NCI-H187 treated with DMSO at 0.1 percent for 48 hours (cell line): ENCODE measurements at places on chromosomes 3 and 15.

DNA sequence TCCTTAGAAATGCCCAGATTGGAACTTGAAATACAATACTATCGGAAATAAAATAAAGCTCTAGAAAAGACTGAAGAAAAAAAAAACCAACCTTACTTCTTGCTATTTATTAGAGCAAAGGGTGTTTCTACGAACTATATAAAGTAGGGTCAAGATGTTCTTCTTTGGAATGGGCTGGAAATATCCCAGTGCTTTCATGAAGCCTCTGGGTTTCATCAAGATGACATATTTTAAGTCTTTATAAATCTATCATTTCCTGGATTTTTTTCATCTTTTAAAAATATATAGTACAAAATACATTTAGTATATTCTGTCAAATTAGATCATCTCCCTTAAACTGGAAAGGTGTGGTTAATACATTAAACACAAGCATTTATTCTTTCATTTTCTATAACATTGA is 978.8 kb downstream of the NAALADL2 start:
- DNase-seq: no peak

GRCh38 chr3:150790629-150791028 is 27.7 kb upstream of the SIAH2 start:
- no peak for DNase-seq

GRCh38 chr3:18998069-18998468 is 150.2 kb upstream of the KCNH8 start:
- DNase-seq: no peak

GRCh38 chr3:119976214-119976613 is 118.0 kb downstream of the GSK3B start:
- DNase-seq: no peak

GRCh38 chr3:58237941-58238681 is 519 bp downstream of the ABHD6 start:
- no peak for DNase-seq

- DNase-seq: no peak
Observed at GRCh38 chr3:134854254-134854653, 59.2 kb downstream of the EPHB1 start.

- no peak for DNase-seq
Observed at GRCh38 chr3:112778353-112778948, 68.2 kb downstream of the CD200R1L start.

DNA sequence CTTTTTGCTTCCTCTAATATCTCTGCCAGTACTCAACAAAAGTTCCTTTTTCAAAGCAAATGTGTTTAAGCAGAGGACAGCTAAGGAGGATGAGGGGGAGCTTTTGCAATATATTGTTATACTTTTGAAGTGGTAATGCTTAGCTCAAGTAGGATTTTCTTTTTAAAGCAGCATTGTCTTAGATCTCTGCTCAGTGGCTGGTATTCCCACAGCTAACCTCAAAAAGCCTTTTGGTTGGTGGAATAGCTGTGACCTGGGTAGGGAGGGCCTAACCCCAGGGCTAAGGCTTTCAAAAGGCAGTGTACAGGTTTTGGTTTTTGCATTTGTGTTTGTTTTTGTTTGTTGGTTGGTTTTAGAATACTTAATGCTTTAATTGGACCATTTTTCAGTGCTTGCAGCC is 76.1 kb downstream of the UBP1 start:
- no peak for DNase-seq

DNA sequence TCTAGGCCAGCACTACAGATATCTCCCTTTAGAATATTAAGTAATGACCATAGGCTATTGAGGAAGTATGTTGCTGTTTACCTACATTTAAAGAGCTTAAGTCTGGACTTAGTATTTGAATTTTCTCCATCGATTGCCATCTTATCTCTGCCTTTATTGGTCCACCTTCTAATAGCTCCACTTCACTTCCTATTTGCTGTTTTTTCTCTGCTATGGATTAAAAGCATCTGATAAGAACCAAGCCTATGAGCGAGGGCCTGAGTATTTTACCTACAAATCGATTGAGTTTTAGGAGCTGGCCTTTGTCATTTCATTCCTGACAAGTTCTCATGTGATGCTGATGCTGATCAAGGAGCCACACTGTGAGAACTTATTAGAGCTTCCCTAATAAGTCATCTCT is 52.6 kb upstream of the AKAP13 start:
- no peak for DNase-seq
